ENCODE measurements at places on chromosomes 4 and X. TPM values are rescaled to one million over a fixed set of nuclear protein-coding genes. Genes with fewer than 3 reads are reported as not detected.

The ADGRL3 gene
- 7.9 TPM for total RNA-seq

The FAAH2 gene
- not detected for total RNA-seq

DNA sequence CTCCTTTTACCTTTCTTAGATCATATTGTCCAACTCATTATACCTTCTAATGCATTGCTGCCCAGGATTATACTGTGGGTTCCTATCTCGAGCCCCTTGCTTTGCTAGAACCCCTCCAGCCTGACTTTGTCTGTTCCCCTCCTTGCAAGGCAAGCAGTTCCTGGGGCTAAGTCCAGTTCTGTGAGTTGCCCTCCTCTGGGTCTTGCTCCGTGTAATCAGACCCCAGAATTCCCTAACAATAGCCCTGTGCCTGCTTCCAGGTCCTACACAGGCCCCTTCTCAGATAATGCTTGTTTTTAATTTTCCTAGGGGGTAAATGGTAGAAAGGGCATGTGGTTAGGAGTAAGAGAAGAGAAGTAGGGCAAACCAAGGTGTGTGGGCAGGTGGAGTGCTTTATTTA, 145.9 kb downstream of the FSTL5 start:
- no peak for DNase-seq

DNA sequence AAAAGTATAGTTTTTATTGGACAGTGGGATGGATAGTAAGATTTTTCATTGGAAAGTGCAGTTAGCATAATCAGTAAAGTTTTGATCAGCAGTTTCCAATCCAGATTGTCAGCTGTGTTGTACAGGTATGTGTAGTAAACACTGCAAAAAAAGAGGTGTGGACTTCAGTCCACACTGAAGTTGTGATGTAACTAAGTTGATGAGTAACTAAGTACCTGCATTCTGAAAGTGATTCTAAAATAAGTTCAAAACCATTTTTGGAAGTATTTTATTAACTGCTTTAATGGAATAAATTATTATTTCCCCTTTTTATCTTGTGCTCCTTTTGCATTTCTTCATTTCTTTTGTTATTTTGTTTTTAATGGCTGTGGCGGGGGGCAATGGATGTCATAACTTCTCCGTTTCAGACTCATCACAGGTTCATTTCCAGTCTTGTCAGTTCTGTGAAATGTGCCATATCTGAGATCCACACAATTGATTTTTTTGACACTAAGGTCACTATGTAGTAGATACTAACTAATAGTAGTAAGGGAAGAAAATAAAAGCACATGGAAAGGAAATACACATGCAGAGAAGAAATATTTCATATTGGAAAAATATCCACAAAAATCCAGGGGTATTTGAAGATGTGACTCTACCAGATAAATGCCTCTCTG, 247.5 kb downstream of the GABRG1 start:
- no peak for DNase-seq

DNA sequence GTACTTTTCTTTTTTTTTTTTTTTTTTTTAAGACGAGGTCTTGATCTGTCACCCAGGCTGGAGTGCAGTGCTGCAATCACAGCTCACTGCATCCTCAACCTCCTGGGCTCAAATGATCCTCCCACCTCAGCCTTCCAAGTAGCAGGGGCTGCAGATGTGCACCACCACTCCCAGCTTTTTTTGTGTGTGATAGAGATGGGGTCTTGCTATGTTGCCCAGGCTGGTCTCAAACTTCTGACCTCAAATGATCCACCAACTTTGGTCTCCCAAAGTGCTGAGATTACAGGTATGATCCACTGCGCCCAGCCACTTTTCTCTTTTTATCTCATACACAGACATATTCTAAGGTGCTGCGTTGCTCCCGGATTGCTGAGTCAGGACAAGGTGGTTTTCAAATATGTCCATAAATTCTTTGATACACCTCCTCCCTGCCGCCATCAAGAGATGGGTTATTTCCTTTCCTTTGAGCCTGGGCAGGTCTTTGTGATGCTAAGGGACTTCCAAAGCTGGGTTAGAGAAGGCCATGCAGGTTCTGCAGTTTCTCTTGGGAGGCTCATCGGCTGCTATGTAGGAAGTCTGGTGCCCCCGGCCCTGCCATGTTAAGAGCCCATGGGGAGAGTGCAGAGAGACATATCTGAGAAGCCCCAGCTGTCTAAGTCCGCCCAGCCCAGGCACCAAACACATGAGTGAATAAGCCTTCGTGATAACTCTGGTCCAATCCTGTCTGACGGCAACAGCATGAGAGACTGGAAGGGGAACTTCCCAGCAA, 8.4 kb upstream of the PLA2G12A start:
- DNase-seq = no peak
